ENCODE measurements at places on chromosomes 12 and 14.

- DNase-seq = no peak
These were observed 846 bp downstream of the SLIRP start for GRCh38 chr14:77708749-77709148.

GRCh38 chr14:76765461-76765931, 4.2 kb downstream of the VASH1 start:
- DNase-seq = no peak

DNA sequence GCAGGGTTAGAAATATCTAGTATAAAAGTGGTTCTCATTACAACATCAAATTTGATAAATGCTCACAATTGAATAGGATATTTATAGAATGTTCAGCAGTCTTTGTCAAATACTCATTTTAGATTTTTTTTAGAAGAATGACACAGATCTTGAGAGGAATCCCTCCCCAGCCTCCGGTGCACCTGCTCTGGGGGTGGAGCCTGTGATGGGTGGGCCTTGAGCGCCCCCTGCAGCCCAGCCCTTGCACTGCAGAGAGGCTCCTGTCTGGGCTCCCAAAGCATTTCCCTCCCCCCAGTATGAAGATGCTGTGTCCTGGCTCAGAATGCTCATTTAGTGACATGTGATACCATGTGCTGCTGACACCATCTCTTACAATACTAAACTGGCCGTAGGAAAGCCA, 792.3 kb downstream of the TMEM121 start:
- DNase-seq = no peak

- no peak for DNase-seq
These were observed 112.9 kb downstream of the DIP2B start for GRCh38 chr12:50617657-50618056.

- no peak for DNase-seq
These were observed 43.6 kb downstream of the FGD6 start for GRCh38 chr12:95173392-95174251.

GRCh38 chr14:99229654-99230207, 42.3 kb downstream of the BCL11B start:
- DNase-seq = no peak

DNA sequence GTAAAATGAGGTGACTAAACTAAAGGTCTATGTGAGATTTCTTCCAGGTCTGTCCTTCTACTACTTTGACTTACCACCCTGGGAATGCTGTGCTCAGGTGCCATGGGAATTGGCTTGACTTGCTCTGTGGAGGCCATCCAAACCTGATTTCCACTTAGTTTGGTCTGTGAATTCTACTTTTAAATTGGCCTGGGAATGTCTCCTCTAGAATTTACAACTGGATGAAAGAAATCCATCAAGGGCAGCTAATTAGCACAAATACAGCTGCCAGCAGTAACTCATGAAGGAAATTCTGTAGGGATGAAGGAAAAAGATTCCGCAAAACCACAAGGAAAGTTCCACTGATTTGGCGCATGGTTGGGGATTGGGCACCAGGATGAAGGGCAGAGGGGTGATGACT, 31.7 kb upstream of the FRMD6 start:
- DNase-seq = no peak

DNA sequence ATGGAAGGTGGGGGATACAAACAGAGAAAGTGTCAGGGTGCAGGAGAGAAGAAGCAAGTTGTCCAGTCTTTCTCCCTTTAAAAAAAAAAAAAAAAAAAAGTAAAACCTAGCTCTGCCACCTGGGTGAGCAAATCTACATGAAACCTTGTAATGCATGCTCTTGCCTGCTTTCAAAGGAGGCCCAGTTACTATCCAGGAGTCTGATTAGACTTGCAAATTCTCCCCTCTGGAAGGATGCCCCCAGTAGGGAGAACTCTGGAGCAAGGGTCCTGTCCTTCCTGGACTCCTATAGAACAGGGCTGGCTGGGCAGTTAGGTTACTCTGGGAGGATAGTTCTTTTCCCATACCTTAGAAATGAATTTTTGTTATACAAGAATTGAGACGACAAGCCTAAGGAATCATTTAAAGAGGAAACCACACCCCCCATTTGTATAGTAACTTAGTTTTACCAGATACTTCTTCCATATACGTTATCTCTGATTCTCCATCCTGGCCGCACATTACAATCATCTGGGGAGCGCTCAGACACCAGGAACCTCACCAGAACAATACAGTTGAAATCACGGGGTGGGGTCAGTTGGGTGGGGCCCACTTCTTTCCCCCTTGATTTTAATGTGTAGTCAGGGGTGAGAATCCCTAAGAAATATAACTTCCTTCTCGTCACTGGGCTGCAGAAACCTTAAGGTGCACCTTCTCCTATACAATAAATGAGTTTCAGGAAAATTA, 30.5 kb downstream of the RAB35 start:
- no peak for DNase-seq

- no peak for DNase-seq
These were observed 42.5 kb upstream of the PPP1CC start for GRCh38 chr12:110785240-110785639.

DNA sequence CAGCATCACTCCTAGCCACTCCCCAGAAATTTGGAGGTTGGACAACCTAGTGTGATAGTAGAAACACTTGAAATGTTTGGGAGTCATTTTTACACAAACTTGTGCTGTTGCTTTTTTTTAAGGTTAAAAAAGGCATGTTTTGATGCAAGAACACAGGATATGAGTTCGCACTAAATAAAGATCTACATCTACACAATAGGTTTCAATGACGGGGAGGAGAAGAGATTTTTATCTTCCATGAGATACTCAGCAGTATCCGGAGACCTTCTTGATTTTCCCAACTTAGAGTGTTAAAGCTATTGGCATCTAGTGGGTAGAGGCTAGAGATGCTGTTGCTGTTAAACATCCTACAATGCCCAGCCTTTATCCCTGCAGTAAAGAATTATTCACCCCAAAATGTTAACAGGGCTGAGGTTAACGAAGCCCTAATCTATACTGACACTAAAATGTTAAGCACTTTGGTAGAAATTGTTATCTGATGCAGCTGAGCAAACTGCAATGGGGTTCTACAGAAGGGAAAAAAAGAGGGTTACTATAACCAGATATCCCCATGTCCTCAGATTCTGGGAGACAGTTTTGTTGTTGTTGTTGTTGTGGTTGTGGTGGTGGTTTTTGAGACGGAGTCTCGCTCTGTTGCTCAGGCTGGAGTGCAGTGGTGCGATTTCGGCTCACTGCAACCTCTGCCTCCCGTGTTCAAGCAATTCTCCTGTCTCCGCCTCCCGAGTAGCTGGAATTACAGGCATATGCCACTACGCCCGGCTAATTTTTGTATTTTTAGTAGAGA, 14.0 kb upstream of the PCNX1 start:
- DNase-seq = no peak

DNA sequence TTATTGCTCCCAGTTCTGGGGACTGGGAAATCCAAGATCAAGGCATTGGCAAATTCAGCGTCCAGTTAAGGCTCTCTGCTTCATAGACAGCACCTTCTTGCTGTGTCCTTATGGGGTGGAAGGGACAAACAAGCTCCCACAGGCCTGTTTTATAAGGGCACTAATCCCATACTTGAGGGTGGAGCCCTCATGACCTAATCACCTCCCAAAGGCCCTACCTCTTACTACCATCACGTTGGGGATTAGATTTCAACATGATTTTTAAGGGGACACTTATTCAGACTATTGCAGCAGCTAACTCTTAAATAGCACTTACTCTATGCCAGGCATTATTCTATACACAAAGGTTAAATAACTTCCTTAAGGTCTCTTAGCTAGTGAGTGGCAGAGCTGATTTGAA, 17.3 kb downstream of the TOGARAM1 start:
- no peak for DNase-seq

DNA sequence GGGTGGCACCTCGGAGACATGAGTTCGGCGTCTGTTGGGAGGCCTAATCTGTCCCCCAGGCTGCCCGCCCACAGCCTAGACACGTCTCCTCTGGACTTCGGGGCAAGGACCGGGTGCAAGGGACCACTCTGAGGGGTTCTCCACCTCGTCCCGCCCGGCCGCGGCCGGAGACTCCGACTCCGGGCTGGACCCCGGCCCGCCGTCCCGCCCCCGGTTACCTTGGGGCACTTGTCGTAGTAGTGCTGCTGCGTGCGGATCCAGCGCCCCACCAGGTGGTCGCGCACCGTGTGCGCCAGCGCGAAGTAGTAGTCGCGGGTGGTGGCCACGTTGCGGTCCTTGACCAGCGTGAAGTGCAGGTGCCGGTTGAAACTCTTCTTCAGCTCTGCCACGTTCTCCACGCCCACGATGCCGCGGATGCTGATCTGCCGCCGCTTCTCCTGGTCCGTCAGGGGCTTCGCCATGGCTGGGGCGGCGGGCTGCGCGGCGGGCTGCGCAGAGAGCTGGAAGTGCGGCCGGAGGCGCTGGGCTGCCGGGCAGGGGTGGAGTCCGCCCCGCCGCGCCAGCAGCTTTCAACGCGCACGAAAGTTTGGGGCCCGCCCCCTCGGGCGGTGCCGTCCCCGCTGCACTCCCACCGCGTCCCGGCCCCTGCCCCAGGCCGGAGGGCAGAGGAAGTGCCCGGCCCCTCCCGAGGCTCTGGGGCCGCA, at the start of gene PYGL:
TSS of gene PYGL (minus strand) at position 541 of the 704 bp plus-strand sequence. CDS start at position 461, 80 bp downstream.
- DNase-seq = peak; percentile 68

- no peak for DNase-seq
These were observed at the start of gene CD9 for GRCh38 chr12:6200256-6201212. Gene CD9 (plus strand): TSS chr12:6200400. CDS start chr12:6200500, 100 bp downstream.

- DNase-seq = no peak
These were observed 44.1 kb upstream of the EML1 start for GRCh38 chr14:99749142-99749541.

DNA sequence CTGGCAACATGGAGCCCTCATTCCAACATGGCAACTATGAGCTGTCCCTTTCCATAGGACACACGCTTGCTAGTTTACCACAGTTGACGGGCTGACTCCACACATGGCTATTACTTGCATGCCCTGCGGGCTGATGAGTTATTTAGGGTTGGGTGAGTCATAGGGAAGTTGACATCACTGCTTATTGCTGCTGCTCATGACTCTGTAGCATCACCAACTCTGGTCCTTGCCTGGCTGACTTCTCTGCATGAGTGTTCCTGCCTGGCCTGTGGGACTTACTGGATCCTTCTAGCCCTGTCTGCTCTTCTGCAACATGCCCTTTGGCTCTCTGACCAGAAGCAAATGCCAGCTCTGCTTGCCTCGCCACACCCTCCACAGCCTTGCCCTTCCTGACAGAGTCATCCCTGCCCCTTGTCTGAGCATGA, 199.5 kb downstream of the ANO6 start:
- DNase-seq = no peak

DNA sequence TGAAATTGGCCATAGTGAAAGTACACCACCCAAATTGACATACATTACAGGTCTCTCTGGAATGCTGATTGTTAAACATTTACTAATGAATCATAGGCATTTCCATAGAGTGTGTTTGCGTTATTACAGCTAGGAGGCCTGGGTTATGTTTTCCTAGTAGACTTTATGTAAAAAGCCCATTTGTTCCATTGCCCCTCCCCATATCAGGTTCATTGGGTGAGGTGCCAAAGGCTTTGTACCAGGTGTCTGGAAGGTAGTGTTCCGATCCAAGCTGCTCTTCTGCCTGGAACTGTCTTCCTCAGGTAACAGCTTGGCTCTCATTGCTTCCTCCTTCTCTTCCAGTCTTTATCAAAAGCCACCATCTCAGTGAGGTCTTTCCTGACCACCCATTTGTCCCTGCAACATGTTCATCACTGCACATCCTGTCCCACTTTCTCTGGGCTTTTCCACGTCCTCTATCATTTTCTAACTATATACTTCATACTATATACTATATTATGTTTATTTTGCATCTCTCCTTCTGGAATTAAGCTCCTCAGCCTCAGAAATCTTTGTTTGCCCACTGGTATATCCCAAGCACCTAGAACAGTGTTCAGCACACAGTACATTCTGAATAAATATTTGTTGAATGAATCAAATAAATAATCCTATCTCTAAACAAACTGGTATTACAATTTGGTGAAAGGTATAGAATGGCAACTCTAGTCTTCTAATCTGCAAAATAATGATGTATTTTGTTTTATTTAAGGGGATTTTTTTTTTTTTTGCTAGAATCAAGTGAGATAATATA, 252.3 kb downstream of the KTN1 start:
- no peak for DNase-seq

- peak; percentile 50 for DNase-seq
These were observed 14.9 kb upstream of the IRF2BPL start for GRCh38 chr14:77043177-77043983.

- DNase-seq = no peak
These were observed 74.8 kb downstream of the LGMN start for GRCh38 chr14:92673601-92674150.

GRCh38 chr14:101027291-101027690, 123.8 kb upstream of the RTL1 start:
- DNase-seq = no peak

DNA sequence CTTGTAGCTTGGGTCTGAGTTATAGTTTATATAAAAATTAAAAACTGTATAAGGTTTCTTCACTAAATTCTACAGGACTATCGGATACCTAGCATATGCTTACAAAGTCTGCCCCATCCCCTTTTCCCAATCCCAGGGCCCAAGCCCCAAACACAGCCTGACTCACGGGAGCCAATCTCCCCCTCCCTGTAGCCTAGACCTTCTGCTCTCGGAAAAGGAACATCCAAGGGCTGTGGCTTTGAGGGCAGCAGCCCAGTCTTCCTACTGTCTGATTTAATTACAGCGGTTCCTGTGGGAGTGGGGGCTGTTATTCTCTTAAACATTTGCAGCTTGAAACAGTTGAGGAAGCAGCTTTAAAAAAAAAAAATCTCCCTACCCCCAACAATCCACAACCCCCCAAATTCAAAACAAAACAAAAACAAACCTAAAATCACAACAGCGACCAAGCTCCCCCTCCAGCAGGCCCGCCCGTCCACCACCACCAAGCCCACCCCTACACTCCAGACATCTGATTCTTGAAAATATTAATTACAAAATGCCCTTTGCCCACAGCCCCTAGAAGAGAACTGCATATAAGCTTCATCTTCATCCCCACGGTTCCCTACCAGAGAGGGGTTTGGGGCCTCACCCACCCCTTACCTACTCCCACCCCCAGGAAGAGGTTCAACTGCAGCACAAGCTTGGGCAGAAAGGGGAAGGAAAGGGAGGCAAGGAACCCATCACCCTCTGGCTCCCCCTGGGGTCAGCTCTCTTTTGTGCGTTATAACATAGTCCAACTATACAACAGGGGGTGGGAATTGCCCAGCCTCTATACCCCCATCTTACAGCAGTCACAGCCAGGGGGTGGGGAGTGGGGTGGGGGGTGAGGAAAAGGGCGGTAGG, 1.1 kb upstream of the PRKAG1 start:
- peak; percentile 60 for DNase-seq

GRCh38 chr12:68406134-68406576, 74.0 kb upstream of the MDM1 start:
- peak; percentile 88 for DNase-seq

- DNase-seq = no peak
These were observed 69.6 kb upstream of the SFSWAP start for GRCh38 chr12:131641315-131641714.

DNA sequence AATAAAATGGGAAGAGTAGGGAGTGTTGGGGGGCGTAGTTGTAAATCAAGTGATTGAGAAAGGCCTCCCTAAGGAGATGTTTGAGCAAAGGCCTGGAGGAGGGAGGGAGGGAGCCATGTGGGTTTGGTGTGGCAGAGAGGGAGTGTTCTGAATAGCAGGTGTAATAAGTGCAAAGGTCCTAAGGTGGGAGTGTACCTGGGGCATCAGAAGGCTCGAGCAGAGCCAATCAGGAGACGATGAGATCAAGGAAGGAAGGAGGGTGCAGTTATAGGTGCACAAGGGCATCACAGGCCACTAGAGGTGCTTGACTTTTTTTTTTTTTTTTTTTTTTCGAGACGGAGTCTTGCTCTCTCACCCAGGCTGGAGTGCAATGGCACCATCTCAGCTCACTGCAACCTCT, 77.9 kb upstream of the PLXNC1 start:
- no peak for DNase-seq

All from AML-193 (cell line).